ENCODE measurements at places on chromosomes 12 and 14. TPM values are rescaled to one million over a fixed set of nuclear protein-coding genes. Genes with fewer than 3 reads are reported as not detected.

The RAD52 gene
- total RNA-seq: 16.8 TPM

The TCL1A gene
- total RNA-seq: 0.20 TPM

The IAPP gene
- total RNA-seq: not detected

The MYO1A gene
- total RNA-seq: under 0.01 TPM

The SERPINA1 gene
- total RNA-seq: 432 TPM

The SLC39A5 gene
- not detected for total RNA-seq

The SCN8A gene
- 0.11 TPM for total RNA-seq

The MAPKAPK5 gene
- 30.0 TPM for total RNA-seq

The PRDM4 gene
- 30.4 TPM for total RNA-seq

The HAL gene
- total RNA-seq: 3.0 TPM

The UNC79 gene
- 1.0 TPM for total RNA-seq

The P2RX4 gene
- 93.2 TPM for total RNA-seq

The C14orf119 gene
- 21.0 TPM for total RNA-seq

The HRK gene
- not detected for total RNA-seq

The FKBP3 gene
- 54.1 TPM for total RNA-seq

The FMNL3 gene
- total RNA-seq: 46.7 TPM

The EGLN3 gene
- 12.6 TPM for total RNA-seq

The SLC10A1 gene
- not detected for total RNA-seq

The SAV1 gene
- 29.3 TPM for total RNA-seq

The FBLN5 gene
- 132 TPM for total RNA-seq

The CEBPE gene
- total RNA-seq: 0.31 TPM

The TBX5 gene
- total RNA-seq: 24.0 TPM

The CIROP gene
- total RNA-seq: not detected

The GSC gene
- total RNA-seq: not detected

The DTD2 gene
- 16.8 TPM for total RNA-seq

The WDR89 gene
- 11.8 TPM for total RNA-seq

The C12orf50 gene
- total RNA-seq: 0.11 TPM

The GARIN6 gene
- not detected for total RNA-seq
